GM20000 (cell line): ENCODE measurements at places on chromosomes 1 and 21.
A peak's percentile ranks its signal among the peaks of the same experiment; 100 is the strongest.

DNA sequence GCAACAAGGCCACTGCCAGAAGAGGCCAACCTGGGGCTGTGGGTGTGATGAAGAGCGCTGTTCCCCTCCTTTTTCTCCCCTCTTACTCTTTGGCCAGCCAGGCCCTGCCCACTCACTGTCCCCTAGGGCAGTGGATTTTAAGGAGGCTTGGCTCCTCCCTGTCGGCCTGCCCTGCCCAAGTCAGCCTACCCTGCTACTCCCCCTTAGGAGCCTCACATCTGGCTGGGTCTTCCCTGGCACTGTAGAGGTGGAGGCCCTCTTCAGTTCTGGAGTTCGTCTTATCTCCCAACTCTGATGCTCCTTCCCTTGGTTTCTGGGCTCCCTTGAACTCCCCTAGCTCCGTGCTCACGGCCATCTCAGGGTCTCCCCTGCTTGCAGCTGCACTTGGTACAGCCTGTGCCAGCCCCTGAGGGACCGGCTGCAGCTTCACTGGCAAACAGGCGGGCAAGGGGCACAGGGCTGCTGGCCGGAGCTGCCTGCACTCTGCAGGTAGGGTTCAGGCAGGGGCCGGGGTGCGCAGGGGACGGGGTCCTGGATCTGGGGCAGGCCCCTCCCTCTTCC, 4.0 kb downstream of the AMPD2 start:
- DNase-seq: peak; percentile 29

GRCh38 chr1:215397106-215397505, 170.0 kb upstream of the KCTD3 start:
- no peak for DNase-seq

DNA sequence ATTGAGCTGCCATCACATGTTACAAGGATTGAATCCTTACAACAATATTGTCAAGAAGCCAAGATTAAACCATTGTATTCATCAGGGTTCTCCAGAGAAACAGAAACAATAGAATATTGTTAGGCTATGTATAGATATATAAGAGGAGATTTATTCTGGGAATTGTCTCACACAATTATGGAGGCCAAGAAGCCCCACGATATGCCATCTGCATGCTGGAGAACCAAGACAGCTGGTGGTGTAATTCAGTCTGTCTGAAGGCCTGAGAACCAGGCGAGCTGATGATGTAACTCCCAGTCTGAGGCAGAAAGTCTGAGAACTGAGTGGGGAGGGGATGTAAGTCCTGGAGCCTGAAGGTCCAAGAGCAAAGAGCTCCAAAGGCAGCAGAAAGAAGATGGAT, 14.5 kb upstream of the TTF2 start:
- no peak for DNase-seq

GRCh38 chr1:244246334-244246733, 195.3 kb downstream of the ZBTB18 start:
- DNase-seq: no peak

GRCh38 chr1:169679692-169680091, 31.7 kb downstream of the SELL start:
- no peak for DNase-seq

- DNase-seq: no peak
These were observed 369.7 kb downstream of the DPYD start for GRCh38 chr1:97551113-97551512.

DNA sequence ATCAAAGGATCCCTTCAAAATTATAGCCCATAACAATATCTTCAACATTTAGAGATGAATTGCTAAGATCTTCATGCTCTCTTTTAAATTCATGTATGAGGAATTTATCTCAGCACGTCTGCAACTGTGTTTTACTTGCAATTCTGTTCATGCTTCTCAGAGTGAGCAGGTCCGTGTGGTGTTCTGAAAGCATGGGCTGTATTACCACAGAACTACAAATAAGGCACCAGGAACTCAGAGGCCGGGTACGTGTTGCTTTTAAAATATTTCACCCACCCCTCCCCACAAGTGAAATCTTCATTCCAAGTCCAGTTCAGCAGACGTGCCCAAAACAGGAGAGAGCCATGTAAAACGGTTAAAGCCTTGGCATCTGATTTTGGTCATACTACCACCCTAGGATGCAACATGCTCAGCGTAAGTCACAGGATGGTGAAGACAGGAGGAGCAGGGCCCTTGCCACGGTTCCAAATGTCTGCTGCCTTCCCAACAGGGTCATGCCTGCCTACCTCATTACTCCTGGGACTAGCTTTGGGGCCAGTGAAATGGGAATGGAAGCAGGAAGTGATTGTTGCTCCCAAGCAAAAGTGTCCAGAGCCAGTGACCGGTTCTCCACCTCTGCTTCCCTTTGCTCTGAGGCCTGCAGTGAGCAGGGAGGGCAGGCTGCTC, 133.7 kb downstream of the PTPN14 start:
- DNase-seq: no peak
